ENCODE measurements at places on chromosomes 2 and 18. TPM values are rescaled to one million over a fixed set of nuclear protein-coding genes. Genes with fewer than 3 reads are reported as not detected.

DNA sequence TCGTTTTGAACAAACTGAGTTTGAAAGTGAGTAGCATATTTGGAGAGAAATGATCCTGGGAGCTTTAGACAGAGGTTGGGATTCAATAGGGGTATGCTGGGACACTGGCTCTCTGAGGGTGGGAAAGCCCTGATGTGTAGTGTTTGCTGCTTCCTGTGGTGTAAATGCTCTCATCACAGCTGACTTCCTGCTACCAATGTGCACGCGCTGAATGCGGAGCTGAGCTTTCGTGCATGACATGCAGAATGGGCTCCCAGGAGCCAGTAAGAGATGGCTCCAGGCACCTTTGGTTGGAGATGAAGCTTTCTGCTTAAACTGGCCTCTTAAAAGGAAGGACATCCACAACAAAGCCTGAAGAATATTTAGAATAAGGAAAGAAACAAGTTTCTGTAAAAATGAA is 224.1 kb upstream of the CCDC150 start:
- no peaks in the 10 kb centered on the region for H3K4me1 ChIP-seq
- no peak overlapping the region for H3K27ac ChIP-seq
- no peak for DNase-seq
- H3K27me3 ChIP-seq, result no peaks in the 10 kb centered on the region

- H3K36me3 ChIP-seq, result no peaks in the 10 kb centered on the region
- no peaks in the 10 kb centered on the region for H3K27me3 ChIP-seq
- DNase-seq, result no peak
- no peak overlapping the region for H3K27ac ChIP-seq
- no peak overlapping the region for H3K4me3 ChIP-seq
- H3K4me1 ChIP-seq, result no peaks in the 10 kb centered on the region
These were observed 247.9 kb downstream of the CMPK2 start for GRCh38 chr2:6617794-6618193.

GRCh38 chr18:58324824-58325480 is 280.9 kb downstream of the NEDD4L start:
- no peak for DNase-seq
- H3K4me1 ChIP-seq, result peaks cover 9% of the 10 kb centered on the region

DNA sequence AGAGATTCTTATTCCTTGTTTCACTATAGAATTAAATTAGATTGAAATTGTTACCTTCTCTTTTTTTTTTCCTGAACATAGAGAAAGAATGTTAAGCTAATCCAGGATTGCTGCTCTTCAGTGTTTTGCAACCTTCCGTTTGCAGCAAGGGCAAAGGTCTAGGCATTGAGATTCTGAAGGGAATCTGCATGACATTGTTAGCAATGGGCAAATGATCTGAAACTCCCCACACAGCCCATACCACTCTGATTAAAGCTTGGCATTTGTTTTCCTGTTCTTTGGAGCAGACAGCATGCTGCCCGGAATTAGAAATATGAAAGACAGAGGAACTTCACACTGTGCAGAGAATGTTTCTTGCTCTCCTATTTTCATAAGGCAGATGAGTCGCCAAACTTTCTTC is 551.8 kb downstream of the SOCS6 start:
- no peaks in the 10 kb centered on the region for H3K27me3 ChIP-seq
- DNase-seq, result no peak
- no peaks in the 10 kb centered on the region for H3K36me3 ChIP-seq

DNA sequence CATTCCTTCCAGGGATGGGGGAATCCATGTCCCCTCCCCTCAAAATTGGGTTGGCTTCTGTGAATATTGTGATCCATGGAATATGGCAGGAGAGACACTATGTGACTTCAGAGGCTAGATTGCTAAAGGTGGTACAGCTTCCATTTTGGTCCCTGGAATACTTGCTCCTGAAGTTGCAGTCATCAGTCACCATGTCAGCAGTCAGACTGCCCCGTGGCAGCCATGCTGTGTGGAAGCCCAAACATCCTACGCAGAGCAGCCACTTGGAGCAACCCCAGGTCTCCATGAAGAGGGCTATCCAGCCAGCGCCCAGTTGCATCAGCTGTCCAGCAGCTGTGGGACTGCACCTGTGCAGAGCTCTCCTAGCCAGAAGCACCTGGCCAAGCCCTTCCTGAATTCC is 15.8 kb upstream of the KDSR start:
- peaks cover 6% of the 10 kb centered on the region for H3K36me3 ChIP-seq
- H3K27me3 ChIP-seq, result no peaks in the 10 kb centered on the region
- no peaks in the 10 kb centered on the region for H3K4me1 ChIP-seq
- H3K27ac ChIP-seq, result no peak overlapping the region
- no peak overlapping the region for H3K4me3 ChIP-seq

The PROKR1 gene
- total RNA-seq, result 0.13 TPM

Data from suprapubic skin (tissue), 4 donors.